ENCODE measurements at places on chromosomes 11 and 22.

- DNase-seq = no peak
Measured at GRCh38 chr22:38452373-38453065, 2.5 kb downstream of the KCNJ4 start.

GRCh38 chr11:60375316-60375715 is 3.0 kb upstream of the MS4A7 start:
- no peak for DNase-seq

DNA sequence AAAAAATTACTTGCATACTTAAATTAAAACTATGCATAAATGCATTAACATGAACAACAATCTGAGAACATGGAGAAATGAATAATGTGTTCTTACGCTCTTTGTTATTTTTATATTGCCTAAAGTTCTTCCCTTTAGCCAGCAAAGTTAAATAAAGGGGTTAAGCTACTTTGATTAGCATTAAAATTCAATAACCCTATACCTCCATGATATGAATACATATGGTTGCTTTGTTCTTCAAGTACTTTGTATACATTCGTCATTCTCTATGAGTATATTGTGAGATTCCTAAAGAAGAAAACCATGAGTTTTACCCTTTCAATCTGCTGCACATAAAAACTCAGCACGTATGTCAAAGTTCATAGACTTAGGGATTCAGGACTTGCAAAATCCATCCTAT is 578.3 kb downstream of the DLG2 start:
- DNase-seq = no peak

DNA sequence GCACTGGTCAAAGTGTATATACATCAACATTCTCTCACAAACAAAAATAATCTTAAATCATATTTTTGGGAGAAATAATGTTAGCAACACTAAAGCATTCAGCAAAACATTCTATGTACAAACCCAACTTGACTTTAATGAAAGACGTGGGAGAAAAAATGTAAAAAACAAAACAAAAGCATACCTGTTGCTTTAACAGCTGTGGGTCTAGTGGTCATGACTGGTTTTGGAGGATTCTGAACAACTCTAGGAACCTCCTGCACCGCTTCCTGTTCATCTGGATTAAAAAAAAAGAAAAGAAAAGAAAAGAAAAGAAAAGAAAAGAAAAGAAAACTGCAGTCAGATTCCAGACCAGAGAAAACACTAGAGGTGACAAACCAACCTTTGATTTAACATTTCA is 2.1 kb downstream of the FNBP4 start:
- no peak for DNase-seq

- DNase-seq = no peak
Measured at GRCh38 chr22:50531546-50531961, 1.7 kb upstream of the TYMP start.
